ENCODE measurements at places on chromosomes 3 and 15.

GRCh38 chr15:29925227-29926082 is 103.2 kb upstream of the TJP1 start:
- peak; percentile 3 for DNase-seq

DNA sequence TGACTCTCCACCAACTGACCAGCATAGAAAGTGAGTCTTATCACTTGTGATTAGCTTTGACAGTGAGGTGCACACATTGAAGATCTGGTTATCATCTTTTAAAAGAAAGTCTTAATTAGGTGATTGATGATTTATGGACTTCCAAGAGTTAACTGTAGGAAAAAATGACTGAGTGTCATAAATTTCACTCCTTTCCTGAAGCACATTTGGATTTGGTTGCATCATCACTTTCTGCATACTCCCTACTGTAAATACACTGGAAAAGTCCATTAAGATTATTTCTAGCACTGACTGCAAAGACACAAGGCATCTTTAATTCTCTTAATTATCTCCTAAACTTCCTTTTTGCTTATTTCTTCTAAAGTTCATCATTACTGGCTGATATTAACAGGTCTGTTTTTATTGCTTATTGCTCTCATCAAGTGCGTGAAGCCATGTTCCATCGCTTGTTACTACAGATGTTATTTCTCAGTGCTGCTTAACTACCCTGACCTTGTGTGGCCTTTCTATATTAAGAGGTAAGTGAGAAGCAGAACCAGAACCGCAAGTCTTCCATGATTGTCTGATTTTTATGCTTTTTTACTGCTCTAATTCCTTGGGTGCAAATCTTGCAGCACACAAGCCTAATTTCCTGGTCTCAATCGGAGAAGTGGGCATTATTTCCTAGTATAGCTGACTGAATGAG is 153.2 kb downstream of the MEIS2 start:
- DNase-seq, result no peak

GRCh38 chr3:59535791-59536221 is 486.0 kb upstream of the CFAP20DC start:
- no peak for DNase-seq

- DNase-seq, result no peak
Measured at GRCh38 chr3:141528800-141529199, 42.0 kb downstream of the RASA2 start.

DNA sequence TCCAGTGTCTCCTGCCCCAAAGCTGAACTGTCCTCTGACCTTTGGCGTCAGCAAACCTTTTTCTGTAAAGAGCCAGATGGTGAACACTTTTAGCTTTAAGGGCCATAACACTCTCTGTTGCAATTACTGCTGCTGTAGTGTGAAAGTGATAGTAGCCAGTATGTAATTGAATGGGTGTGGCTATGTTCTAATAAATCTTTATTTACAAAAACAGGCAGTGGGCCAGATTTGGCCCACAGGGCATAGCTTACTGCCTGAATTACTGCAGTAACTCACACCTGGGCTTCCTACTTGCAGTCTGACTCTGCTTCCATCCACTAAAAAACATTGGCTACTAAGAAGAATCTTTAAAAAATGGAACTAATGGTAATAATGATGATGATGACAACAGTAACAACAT is 68.0 kb upstream of the SLC6A11 start:
- no peak for DNase-seq

DNA sequence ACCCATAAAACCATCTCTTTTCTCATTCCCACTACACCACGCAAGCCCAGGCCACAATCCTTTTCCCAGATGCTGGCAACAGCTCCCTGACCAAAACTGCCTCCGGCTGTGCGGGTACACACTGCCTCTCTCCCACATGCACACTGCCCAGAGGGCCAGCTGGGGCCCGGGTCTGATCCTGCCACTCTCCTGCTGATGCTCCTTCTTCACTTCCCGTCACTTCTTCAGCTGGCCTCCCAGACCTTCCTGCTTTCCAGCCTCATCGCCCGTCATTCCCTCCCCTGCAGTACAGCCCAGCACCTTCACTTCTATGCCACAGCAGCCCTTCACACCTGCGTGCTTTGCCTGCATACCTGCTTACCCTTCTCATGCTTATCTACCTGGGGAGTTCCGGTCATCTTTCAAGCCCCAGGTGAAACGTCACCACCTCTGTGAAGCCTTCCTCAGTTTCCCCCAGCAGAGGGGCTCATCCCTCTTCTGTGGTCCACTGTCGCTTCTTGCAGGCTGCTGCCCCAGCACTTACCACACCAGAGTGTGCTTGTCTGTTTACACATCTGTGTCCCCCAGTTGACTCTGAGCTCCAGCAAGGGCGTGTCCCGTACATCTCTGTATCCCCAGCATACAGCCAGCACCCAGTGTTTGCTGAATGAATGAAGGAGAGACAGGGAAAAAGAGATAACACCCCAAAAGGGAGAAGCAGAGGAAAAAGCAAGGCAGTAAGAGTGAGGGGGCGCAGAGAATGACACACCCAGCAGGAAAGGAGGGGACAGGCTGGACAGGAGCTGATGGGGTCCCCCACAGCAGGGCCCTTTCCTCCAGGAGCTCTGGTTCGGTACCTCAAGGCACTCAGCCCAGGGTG is 22.2 kb downstream of the GRAMD2A start:
- no peak for DNase-seq

- DNase-seq, result no peak
Measured at GRCh38 chr3:112089956-112090886, 4.0 kb downstream of the C3orf52 start.

DNA sequence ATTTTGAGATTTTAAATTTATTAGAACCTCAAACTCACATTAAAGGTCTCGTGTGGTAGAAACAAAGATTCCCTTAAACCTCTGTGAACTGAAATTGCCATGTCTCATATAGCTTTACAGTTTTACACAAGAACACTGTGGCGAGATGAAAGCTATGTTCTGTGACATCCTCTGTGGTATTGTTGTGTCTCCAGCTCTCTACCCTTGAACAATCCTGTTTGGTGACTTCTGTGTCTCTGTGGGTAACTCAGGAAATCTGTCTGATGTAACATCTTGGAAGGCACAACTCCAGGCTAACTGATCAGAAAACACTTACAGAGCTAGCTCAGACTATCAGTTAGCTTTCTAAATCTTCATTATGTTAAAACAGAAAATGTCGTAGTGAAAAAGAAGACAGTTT is 318.8 kb upstream of the GBE1 start:
- DNase-seq, result no peak

GRCh38 chr3:134797057-134797740 is 2.1 kb downstream of the EPHB1 start:
- DNase-seq, result no peak

DNA sequence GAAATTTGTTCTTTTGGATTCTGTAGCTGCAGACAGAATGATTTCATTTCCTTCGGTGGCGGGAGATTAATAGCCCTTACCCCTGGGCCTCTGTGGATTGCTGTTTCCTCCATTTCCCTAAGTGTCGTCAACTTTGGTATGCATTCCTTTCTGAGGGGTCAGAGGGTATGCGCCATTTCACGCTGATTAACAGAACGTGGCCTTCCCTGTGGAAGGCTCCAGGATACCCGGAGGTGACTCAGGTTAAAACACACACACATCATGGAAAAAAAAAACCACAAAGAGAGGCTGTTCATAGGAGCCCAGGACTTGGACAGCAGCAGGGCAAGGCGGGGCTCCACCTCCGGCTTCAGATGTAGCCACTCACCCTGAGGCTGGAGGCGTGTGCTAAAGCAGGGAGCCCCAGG is 51.9 kb downstream of the EPHB1 start:
- DNase-seq, result no peak

- no peak for DNase-seq
Measured at GRCh38 chr3:57158325-57158724, 6.8 kb downstream of the IL17RD start.

DNA sequence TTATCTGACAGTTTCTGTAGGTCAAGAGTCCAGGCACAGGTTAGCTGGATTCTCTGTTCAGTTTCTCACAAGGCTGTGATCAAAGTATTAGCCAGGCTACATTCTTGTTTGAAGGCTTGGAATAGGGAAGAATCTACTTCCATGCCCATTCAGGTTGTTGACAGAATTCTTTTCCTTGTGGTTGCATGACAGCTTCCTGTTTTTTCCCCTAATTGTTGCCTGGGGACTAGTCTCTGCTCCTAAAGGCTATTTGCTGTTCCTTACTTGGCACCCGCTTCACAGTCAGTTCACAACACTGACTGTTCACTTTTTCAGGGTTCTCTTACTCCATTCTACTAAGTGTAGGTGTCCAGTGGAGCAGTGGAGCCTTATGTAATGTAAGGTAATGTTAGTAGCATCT is 115.4 kb upstream of the GBE1 start:
- no peak for DNase-seq

- no peak for DNase-seq
Measured at GRCh38 chr3:125105116-125105515, 49.3 kb upstream of the HEG1 start.

- DNase-seq, result no peak
Measured at GRCh38 chr3:96831175-96831574, 16.8 kb downstream of the EPHA6 start.

GRCh38 chr3:189838291-189838690 is 207.1 kb downstream of the TP63 start:
- DNase-seq, result no peak

- DNase-seq, result no peak
Measured at GRCh38 chr3:56477646-56478045, 9.4 kb upstream of the ERC2 start.

- DNase-seq, result no peak
Measured at GRCh38 chr3:87121856-87122255, 105.3 kb upstream of the CHMP2B start.

- peak; percentile 25 for DNase-seq
Measured at GRCh38 chr15:24772686-24773373, 97.3 kb downstream of the NPAP1 start.

DNA sequence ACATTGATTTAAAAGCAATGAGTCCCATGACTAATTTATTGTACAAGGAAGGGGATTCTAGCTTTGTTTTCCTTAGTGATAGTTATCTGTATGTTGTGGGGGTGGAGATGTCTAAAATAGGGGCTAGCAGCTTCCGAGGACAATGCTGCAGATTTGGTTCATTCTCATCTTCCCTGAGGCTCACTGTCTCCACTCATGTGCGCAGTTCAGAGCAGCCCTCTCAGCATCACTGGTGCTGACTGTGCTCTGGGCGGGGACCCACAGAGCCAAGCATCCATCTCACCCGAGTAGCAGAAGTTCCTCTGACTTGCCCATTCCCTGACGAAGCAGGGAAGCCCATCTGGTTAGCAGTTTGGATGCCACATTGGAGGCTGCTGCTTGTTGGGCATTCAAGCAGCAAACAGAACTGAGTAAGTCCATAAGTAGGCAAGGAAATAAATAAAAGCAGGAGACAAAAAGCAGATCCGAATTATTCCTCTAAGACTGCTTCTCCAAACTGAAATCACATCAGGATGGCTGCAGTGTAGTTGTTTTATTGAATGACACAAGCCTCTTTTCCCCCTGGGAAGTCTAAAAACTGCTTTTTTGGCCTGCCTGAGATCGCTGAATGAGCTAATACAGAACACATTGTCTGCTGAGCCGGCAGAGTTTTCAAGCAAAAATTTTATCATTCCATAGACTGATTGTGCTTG is 27.5 kb downstream of the RARB start:
- no peak for DNase-seq

DNA sequence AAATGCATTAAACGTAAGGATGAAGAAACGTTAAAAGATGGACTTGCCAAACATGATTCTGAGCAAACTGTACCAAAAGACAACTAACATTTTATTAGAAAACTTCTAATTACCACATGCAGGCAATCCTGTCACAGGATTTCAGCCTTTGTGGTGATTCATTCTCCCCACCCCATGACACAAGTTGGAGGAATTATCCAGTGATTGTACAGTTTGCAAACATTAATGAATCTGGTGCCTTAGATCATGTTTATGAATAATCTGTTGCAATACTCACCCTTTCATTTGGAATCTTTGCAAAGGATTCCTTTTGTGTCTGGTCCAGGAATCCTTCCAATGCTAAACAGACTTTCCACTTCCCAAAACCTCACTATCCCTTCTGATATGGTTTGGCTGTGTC is 23.3 kb upstream of the ERC2 start:
- no peak for DNase-seq

DNA sequence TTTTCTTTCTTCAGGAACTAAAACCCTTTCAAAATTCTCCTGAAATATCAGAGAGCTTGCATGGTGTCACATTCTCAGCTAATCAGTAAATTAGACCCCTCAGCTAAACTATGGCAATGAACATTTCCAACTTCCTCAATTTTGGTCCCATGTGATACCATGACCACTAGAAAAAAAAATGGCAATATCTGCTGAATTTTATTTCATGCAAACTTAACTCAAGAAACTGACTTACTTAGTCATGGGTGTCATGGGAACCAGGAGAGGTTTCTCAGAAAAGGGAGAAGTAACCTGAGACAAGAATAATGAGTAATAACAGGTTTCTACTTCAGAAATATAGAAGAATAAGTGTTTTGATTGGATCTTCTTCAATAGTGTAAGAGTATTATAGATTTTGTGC is 784.6 kb upstream of the ALCAM start:
- no peak for DNase-seq

DNA sequence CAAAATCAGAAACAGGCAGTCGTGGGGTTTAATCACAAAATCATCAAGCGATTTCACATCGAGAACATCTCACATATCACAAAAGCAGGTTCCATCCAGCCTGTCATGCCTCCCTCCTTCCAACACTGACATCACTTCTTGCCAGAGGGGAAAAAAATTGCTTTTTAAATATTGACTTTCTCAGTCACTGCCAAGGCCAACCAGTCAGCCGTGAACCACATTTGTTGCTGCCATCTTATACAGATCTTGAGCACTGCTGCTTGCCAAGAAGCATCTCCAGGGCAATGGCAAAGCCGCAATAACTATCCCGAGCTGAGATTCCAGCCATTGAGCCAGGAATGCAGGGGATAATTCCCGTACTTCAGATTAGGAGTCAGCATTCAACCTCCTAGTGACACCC is 174.6 kb downstream of the ANXA2 start:
- no peak for DNase-seq

- DNase-seq, result no peak
Measured at GRCh38 chr3:188913084-188913483, 258.7 kb upstream of the TPRG1 start.

DNA sequence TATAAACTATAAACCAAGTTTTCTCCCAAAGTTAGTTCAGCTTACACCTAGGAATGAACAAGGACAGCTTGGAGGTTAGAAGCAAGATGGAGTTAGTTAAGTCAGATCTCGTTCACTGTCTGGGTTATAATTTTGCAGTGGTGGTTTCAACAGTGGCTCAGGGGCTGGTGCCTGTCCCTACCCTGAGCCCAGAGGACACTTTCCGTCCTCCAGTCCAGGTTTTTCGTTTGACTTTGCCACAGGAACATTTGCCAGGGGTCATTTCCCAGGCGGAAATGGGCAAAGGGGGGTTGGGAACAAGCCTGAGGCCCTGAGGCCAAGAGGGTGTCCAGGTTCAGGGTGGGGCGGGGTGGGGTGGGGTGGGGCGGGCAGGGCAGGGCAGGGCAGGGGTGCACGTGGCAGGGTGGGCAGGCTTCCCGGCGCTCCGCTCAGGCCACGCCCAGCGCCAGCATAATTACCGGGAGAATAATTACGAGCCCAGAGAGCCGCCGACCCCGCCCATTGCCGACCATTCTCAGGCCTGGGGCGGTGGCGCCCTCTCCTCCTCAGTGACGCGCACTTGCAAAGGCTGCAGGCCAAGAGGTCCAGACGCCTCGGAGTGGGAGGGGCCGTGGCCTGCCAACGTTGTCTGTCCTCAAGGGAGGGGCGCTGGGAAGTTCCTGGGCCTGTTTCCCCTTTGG is 70.4 kb downstream of the KLF13 start:
- no peak for DNase-seq

- DNase-seq, result no peak
Measured at GRCh38 chr15:73602446-73602843, 30.7 kb downstream of the NPTN start.

GRCh38 chr3:28816017-28816416 is 464.9 kb upstream of the RBMS3 start:
- no peak for DNase-seq

Measured in activated T-cell treated with anti-CD3 and anti-CD28 coated beads for 4 hours (primary cell).